ENCODE measurements at places on chromosomes 1 and 21. TPM values are rescaled to one million over a fixed set of nuclear protein-coding genes. Genes with fewer than 3 reads are reported as not detected.

- no peak for DNase-seq
Measured at GRCh38 chr1:243525085-243525487, 269.2 kb downstream of the SDCCAG8 start.

GRCh38 chr1:211479624-211480023 lies 12.3 kb downstream of the RD3 start:
- no peak for DNase-seq

GRCh38 chr1:56452027-56453011 lies 127.0 kb downstream of the PLPP3 start:
- DNase-seq, result no peak

PLCH2 gene
- total RNA-seq, result 4.2 TPM

DNA sequence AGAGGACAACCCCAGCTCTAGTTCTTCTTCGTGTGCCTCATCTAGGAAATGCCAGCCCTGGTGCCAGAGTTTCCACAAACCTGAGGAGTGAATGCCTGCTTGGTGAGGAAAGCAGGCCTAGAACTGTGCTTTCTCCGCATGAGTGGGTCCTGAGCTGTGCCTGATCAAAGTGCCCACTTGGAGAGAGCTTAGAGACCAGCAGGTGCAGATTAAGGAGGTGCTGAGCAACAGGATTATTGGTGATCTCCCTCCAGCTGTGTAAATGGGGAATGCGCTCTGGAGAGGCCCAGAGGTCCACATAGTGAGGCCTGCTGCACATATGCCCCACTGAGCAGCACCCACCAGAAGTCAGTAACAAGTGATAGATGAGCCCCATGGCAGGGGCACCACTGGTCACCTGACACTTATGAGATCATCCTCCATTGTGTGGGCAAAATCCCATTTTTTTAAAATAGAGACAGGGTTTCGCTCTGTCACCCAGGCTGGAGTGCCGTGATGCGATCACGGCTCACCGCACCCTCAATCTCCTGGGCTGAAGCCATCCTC lies 127.2 kb upstream of the ZC3H12A start:
- no peak for DNase-seq

DNA sequence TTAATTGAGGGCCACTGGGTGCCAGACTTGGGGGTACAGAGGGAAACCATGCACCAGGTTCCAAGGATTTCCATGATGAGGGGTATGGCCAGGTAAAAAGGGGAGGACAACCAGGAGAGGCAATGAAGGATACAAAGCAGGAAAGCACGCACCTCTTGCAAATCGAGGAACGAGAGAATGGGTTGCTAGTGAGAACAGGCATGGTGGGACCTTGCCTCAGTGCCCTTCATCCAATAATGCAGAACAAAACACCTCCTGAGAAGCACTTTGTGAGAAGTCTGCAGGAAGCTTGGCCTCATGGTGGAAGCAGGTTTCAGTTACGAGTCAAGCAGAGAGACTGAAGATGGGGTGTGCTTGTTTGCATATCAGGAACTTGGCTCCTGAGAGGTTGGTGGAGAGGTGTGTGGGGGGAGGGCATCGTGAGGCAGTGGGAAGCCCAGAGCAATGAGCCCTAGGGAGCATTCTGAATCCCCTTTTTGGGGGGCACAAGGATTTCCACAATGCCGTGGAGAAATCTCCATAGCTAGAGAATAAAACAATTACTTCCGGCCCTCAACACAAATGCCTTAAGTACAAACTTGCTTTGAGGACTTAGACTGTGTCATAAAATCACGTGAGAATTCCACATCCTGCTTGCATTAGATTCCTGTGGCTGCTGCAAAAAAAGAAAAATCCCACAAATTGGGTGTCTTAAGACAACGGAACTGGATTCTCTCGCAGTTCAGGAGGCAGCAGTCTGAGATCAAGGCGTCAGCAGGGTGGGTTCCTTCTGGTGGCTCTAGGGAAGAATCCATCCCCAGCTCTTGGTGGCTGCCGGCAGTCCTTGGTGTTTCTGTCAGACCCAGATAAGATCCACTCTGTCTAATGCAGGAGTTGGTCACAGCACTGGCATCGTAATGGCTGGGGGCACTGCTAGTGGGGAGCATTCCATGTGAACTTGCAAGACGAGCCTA lies 54.9 kb upstream of the BACE2 start:
- no peak for DNase-seq

GJA5 gene
- total RNA-seq, result 1.4 TPM
